ENCODE measurements at places on chromosomes 7 and 10.

DNA sequence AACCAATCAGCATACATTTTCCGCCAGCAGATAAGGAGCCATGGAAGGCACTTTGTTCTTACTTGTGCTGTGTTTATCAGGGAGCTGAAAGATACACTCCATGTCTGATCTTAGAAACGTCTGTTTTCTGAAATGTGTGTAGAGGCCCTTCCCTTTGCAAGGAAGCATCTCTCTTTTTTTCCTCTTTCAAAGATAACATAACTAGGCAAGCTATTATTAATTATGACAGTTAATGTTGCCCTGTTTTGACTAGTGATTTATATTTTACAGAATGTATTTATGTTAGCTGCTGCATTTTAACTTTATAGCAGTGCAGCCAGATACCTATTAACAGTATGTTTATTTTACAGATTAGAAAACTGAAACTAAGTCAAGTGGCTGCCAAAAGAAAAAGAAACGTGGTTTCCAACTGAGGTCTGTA is 683.2 kb upstream of the IGFBP3 start:
- DNase-seq = no peak

DNA sequence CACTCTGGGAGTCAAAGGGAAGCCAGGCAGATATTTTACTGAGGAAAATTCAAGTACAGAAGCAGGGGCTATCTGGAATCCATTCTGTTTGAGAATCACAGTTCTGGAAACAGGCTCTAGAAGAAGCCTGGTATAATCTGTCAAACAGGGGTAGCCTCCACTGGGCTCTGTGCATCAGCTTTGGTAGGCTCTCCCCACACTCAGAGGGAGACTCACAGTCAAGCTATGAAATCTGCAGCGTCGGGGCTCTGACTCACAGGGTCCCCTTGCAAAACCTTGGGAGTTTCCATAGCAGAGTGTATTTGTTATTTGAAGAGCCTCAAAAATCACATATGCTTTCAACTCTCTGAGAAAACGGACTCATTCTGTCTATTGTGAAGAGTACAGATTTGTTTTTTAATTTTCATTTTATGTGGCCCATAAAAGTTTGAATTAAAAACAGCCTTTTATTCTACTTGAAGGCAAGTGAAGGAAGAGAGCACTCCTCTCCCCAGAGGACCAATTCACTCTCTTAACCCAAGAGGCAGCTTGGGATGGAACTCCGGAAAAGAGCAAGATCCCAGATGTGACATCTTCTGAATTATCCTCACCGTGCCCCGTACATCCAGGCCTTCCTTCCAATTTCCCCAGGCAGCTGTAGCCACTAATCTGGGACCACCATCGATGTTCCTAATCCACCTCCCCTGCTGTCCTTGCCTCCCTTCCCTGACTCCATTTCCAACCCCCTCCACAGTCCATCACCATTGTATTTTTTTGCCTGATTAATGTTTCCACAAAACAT is 590.9 kb upstream of the MGMT start:
- DNase-seq = no peak

GRCh38 chr7:42876182-42877068 is 35.4 kb downstream of the C7orf25 start:
- DNase-seq = peak; percentile 56

DNA sequence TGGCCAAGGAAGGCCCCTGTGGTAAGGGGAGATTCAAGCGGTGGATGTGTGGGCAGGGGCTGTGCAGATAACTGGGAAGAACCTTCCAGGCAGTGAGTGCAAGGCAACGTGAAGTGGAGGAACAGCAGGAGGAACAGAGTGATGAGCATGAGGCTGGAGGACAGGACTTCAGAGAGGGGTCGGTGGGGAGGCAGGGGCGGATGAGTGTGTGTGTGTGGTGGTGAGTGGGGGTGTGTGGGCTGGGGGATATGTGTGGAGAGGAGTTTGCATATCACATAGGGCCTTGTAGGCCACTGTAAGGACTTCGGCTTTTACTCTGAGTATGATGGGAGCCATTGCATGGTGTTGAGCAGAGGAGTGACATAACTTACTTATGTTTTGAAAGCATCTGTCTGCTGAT is 73.8 kb downstream of the SYPL1 start:
- no peak for DNase-seq

GRCh38 chr7:155653803-155654202 is 9.3 kb downstream of the RBM33 start:
- DNase-seq = no peak

GRCh38 chr10:97543025-97543546 is 29.5 kb upstream of the ANKRD2 start:
- DNase-seq = peak; percentile 53

DNA sequence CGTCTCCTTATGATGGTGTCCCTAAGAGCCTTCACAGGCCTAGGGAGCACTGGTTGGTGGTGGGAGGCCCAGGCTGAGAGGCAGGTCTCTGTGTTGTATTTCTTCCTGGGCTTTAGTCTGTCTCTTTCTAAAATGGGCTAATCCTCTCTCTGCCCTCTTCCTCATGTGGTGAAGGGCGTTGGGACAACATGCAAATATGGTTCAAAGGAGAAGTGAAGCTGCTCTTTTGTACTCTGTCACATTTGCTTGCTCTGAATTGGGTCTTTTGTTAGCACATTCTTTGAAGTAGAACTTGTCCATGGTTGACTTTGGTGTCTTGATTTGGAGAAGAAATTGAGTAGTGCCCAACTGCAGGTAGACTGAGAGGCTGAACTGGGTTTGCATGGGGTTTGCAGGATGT is 814 bp downstream of the HK1 start:
- DNase-seq = no peak

Data from activated T-cell treated with anti-CD3 and anti-CD28 coated beads for 24 hours (primary cell).